A673 (cell line): ENCODE measurements at places on chromosomes 6 and 20. TPM values are rescaled to one million over a fixed set of nuclear protein-coding genes. Genes with fewer than 3 reads are reported as not detected.

- DNase-seq, result no peak
Measured at GRCh38 chr20:34562641-34563040, 4.1 kb downstream of the MAP1LC3A start.

- DNase-seq, result peak; percentile 93
Measured at GRCh38 chr20:33391722-33392415, 9.4 kb downstream of the CDK5RAP1 start.

- no peak for DNase-seq
Measured at GRCh38 chr6:137737836-137738596, 129.0 kb upstream of the TNFAIP3 start.

GRCh38 chr6:170553534-170554012 lies 466 bp upstream of the PSMB1 start:
- no peak for DNase-seq

DNA sequence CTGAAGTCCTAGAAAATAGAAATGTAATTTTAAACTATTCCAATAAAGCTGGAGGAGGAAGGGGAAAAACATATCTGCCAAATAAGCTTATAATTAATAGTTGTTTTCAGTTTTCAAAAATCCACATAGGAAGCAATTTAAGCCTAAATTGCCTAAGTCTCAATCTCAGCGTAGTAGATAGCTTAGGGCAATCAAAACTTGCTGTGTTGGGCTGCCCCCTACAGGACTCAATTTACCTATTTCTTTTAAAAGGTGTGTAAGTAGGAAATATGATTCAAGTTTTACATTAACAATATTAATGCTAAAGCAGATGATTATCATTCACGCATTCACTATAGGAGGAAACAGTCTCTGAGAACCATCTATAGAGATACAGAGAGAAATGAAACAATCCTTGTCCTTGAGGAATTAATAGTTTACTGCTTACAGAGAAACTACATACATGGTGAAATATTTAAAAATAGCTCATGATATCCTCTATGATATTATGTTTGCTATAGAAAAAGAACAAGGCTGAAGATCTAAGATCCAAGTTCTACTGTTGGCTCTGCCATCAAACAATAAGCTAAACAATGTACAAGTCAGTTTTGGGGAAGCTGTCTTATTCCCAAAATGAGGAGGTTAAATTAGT lies 102.1 kb downstream of the ATG5 start:
- DNase-seq, result peak; percentile 67

GRCh38 chr6:1617466-1618310 lies 8.0 kb downstream of the FOXC1 start:
- DNase-seq, result no peak

GRCh38 chr6:136253734-136254133 lies 3.6 kb upstream of the MTFR2 start:
- DNase-seq, result no peak

GRCh38 chr6:90101403-90101802 lies 195.2 kb downstream of the BACH2 start:
- DNase-seq, result no peak

GRCh38 chr20:51497542-51498467 lies 44.7 kb downstream of the NFATC2 start:
- peak; percentile 93 for DNase-seq

DNA sequence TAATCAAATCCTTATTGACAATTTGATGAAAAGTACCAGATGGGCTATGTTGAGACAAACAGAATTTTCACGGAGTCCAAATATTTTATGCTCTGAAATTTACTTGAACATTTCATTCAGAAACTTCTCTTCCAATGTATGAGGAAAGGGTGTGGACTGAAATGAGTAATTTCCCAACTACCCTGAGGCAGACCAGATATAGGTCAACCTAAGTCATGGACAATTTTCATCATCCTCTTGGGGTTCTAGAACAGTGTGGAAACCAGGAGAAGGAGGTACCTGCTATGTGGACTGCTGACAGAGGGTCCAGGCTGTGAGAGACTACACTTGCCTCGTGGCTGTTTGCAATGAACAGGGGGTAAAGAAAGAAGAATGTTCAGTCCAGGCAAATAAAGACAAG lies 323.0 kb downstream of the ESR1 start:
- DNase-seq, result no peak

LRRC73 gene
- total RNA-seq, result 0.58 and 0.94 TPM in 2 replicates

SLC12A5 gene
- total RNA-seq, result 20.0 and 20.9 TPM in 2 replicates

CRISP3 gene
- not detected in 2 replicates for total RNA-seq

HLA-DRB1 gene
- not detected in 2 replicates for total RNA-seq
